ENCODE measurements at places on chromosomes 3 and 15. TPM values are rescaled to one million over a fixed set of nuclear protein-coding genes. Genes with fewer than 3 reads are reported as not detected.

KLHL6 gene
- under 0.01 TPM for total RNA-seq

SPINK8 gene
- total RNA-seq, result not detected

POLQ gene
- total RNA-seq, result 1.8 TPM

PCLAF gene
- total RNA-seq, result 14.7 TPM

KCNAB1 gene
- total RNA-seq, result under 0.01 TPM

FGF7 gene
- total RNA-seq, result 976 TPM

TUBGCP5 gene
- 17.8 TPM for total RNA-seq

All from smooth muscle cell of bladder (primary cell).